NCI-H187 treated with DMSO at 0.1 percent for 48 hours (cell line): ENCODE measurements at places on chromosomes 11 and 22.

DNA sequence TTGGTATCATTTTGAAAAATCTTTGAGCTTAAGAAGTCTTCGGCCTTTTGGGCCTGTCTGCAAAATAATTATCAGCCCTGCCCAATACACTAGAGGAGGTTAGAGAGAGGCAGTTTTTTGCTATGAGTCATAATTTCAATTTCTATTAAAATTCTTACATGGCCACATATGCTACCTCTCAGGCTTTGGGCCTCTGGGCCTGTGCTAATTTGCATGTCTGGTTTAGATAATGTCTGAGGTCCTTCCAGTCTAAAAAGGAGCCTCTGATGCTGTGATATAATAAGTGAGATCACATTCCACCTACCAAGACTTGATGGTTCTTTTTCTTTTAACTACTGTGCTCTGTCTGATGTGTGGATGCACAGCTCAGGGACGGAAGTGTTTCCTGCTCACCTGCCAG, 70.8 kb downstream of the KCNJ1 start:
- no peak for DNase-seq

GRCh38 chr11:76830639-76831327, 29.9 kb upstream of the ACER3 start:
- no peak for DNase-seq

GRCh38 chr22:48179571-48180546, 1417.4 kb downstream of the TBC1D22A start:
- DNase-seq = no peak

GRCh38 chr22:19214078-19214473, 35.5 kb upstream of the SLC25A1 start:
- no peak for DNase-seq

- DNase-seq = no peak
Measured at GRCh38 chr11:66957971-66958231, 282 bp downstream of the PC start.

- DNase-seq = no peak
Measured at GRCh38 chr11:46983598-46983997, 47.0 kb downstream of the CSTPP1 start.

DNA sequence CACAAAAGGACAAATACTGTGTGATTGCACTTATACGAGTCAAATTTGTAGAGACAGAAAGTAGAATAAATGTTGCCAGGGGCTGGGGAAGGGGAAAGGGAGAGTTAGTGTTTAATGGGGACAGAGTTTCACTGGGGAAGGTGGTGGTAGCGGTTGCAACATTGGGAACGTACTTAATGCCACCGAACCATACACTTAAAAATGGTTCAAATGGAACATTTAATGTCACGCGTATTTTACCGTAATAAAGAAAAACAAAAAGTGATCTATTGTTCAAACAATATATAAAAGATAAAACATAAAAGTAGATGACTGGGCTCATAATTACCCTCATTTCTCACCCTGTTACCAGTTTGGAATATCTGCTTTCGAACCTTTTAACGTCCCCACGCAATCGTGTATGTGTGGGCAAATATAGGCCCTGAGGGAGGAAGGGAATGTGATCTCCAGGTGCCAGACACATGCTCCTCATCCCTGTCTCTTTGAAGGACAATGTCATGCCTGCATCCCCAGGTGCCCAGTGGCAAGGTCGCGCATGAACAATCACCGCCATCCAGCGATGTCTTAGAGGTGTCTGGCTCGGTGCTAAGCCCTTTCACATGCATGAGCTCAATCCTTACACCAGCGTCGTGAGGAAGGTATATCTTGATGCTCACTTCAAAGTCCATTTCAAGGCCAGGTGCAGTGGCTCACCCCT, 35.3 kb downstream of the LIF start:
- DNase-seq = no peak

DNA sequence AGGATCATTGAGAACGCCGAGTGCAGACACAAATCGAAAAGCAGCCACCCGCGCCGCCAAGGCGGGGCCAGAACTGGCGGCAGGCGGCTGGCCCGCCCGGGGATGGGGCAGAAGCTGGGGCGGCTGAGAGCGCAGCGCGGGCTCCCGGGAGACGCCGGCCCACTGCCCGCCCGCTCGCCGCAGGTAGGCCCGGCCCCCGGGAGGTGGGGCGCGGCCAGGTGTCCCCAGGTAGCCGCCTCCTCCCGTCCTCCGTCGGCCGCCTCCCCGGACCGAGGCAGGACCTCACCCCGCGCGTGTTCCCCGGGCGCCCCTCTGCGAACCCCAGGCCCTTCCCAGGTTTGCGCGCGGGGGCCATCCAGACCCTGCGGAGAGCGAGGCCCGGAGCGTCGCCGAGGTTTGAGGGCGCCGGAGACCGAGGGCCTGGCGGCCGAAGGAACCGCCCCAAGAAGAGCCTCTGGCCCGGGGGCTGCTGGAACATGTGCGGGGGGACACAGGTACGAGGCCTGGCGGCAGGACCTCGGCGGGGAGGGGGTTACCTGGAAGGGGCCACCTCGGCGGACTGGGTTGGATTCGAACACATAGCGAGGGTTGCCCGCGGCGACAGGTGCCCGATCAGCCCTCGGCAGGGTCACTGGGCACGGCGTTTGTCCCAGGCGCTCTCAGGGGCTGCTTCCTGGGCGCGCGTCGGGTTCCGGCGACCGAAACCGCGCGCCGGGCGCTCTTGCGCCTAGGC, at the start of gene PRRG4:
TSS of gene PRRG4 (plus strand) at position 248 of the 733 bp plus-strand sequence. CDS start 603 bp downstream, outside the sequence.
- DNase-seq = peak; percentile 19

DNA sequence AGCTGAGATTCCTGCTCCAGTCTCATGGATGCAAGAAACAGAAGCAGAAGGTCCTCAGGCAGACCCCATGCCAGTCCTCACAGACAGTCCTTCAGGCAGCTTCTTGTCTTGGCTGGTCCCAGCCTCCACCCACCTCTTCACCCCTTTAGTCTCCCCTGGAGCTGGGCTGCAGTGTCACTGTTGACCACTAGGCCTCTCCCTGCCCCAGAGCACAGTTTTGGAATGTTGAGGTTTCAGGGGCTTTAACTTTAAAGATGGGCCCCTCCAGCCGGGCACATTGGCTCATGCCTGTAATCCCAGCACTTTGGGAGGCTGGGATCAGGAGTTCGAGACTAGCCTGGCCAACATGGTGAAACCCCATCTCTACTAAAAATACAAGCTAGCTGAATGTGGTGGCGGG, 39.5 kb upstream of the GCAT start:
- no peak for DNase-seq

DNA sequence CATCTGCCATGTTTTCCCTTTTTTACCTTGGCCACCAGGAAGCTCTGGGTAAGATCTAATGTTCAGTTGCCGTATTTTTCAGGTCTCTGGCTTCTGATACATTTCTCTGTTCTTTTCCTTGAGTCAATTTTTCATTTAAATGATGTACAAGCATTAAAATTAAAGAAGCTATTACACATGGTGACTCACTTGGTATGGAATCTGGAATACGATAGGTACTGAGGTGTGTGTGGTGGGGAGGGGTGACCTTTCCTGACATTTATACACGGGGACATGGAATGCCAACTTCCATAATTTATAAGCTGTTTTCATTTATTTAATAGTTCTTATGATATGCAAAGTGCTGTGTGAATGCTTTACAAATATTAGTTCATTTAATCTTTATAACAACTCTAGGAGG, 47.8 kb upstream of the ALX4 start:
- DNase-seq = no peak

GRCh38 chr11:59767225-59767611, 12.0 kb downstream of the STX3 start:
- DNase-seq = no peak

GRCh38 chr22:31491218-31491962, 1.7 kb upstream of the EIF4ENIF1 start:
- no peak for DNase-seq

- no peak for DNase-seq
Measured at GRCh38 chr22:19940536-19941364, 822 bp upstream of the COMT start.

DNA sequence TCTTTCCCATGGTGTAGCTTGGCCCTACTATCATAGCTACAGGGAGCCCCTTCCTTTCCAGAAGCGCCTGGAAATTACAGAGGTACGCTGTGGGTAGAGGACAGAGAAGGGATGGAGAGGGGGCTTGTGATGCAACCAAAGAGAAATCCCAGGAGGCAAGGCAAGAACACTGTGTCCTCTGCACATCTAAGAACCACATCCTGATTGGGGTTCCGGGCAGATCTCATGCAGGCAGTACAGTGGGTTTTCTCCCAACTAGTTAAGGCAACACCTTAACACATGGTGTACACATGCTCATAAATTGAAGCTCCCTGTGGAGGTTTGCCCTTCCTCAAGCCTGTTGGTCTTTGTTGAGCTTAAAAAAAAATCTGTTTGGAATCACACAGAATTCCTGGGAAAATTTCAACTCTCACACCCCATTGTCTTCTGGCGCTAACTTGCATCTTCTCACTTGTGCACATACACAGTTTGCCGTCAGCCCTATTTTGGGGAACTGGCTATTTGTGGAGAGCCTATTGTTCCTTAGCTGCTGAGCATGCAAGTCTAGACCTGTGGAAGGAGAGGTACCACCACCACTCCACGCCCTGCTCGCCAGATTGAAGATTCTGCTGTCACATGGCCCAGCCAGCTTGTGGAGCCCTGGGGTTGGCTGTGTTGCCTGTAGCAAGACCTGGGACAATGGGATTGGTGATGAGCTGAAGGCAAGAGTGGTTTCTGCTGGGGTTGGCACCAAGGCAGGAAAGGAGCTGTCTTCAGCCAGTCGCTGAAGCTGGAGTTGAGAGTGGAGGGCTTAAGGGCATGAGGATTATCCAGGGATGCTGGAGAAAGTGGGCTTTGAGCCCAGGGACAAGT, 52.4 kb downstream of the ALX4 start:
- no peak for DNase-seq

DNA sequence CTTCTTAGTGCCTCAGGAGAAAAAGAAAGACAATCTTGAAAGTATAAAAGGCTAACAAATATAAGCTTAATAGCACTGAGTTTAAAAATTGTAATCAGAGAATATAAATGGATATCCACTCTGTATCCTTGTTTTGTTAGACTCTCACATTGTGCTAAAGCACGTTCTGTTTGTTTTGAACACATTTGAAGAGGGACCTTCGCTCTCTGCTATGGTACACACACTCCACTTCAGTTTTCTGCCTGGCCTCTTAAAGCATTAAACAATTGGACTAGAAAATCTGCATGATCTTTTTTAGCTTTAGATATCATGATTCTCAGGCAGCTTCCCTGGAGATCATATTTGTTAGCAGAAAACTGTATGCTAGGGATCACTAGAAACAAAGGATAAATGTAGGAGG, 40.3 kb upstream of the PGR start:
- peak; percentile 79 for DNase-seq

GRCh38 chr11:69142895-69143294, 12.8 kb upstream of the SMIM38 start:
- DNase-seq = no peak

GRCh38 chr11:117375960-117376359, 48.3 kb downstream of the CEP164 start:
- no peak for DNase-seq

- DNase-seq = no peak
Measured at GRCh38 chr11:66883016-66883965, 26.4 kb downstream of the LRFN4 start.

- no peak for DNase-seq
Measured at GRCh38 chr11:5398936-5399335, 15.3 kb downstream of the OR51M1 start.

DNA sequence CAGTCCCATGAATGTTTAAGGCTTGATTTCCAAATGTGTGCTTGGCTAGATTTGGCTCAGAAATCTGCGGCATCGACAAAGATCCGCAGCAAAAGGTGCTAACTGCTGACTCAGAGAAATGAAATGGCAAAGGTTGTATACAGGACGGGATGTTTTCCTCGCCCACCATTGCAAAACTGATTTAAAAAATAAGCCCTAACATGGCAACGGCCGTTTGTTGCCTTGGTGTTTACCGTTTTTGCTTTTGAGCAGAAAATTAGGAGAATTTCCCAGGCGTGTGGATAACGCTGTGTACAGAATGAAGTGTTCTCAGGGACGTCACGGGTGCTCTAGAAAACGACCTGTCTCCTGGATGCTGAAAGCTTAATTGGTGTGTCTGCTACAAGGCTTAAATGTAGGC, 70.2 kb downstream of the ARHGAP8 start:
- DNase-seq = no peak

DNA sequence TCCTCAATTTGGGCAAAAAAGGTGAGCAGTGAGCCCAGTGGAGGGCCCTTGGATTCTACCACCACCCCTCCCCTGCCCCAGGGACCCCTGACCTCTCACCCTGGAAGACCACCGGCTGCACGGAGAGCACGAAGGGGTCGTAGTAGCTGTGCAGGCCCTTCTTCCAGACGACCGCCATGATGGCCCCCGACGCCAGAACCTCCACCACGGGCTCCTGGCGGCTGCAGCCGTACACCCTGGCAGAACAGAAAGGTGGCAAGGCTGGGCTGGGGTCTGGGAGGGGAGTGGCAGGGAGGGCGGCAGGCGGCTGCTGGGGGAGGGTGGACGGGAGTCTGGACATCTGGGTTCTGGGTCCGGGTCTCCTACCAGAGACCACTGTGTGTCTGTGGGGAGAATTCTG, 23.3 kb downstream of the TMPRSS6 start:
- DNase-seq = no peak

- DNase-seq = no peak
Measured at GRCh38 chr22:46734830-46735453, 3.1 kb downstream of the CERK start.

- no peak for DNase-seq
Measured at GRCh38 chr11:128179512-128179911, 407.8 kb downstream of the ETS1 start.

DNA sequence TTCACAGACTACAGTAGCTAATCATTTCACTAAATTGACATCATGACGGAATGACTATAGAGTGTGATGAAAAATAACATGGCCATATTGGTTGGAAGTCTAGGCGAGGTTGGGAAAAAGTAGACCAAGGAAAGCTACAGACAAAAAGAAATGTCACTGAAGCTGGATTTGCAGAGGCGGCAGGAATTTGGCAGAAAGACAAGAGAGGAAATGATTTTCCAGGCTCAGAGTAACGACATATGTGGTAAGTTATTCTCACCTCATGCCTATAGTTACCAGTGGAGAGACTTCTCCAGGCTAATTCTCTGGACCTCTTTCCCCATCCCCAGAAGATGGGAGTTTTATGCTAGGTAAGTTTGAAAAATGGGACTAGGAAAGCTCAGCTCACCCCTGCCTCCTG, 1005.8 kb upstream of the CCDC90B start:
- DNase-seq = no peak

DNA sequence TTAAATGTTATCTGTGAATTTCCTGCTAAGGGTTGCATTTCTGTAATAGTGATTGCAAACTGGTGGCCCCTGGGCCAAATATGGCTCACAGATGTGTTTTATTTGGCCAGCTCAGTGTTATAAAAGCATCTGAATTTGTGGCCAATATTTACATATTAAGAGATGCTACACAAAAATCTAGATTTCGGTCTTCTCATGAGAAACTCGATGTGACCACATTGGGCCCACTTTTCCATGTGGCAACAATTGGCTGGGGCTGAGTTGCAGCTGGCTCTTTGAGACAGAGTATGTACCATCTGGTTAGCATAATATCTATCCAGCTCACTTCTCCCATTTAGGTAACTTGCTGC, 244.5 kb upstream of the POU2AF2 start:
- no peak for DNase-seq

DNA sequence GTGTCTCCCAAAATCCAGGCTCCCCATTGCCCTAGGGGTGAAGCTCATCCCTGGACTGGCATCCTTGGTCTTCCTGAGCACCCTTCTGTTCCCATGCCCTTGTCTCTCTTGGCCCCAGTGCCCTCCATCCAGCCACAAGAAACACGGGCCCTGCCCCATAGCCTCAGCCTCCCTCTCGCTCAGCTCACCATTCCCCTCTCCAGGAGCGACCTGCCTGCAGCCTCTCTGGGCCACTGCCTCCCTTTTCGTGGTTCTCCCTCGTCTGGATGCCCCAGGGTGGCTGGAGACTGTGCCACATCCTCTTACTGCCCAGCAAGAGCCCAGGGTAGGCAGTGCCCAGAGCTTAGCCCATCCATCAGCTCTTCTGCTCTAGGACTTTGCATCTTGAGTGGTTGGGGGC, 532.1 kb downstream of the TBC1D22A start:
- DNase-seq = no peak
